GM23338 (cell line): ENCODE measurements at places on chromosomes 5 and 9.
A peak's percentile ranks its signal among the peaks of the same experiment; 100 is the strongest.

DNA sequence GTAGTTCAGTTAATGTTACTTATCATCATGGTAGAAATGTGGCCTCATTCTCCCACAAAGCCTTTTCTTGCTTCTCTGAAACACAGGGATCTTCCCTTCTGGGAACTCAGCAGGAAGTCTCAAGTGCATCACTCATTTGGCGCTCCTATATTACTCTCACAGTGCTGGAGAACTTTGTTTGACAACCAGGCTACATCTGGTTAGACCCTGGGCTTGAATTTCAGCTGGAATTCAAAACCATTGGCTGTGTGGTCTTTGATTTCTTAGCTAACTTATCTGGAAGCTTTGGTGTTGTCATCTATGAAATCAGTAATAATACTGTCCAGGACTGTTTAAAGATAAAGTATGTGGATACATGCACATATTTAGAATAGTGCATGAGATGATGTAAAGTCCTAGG lies 1777.1 kb downstream of the MAT2B start:
- DNase-seq, result no peak
- H3K36me3 ChIP-seq, result no peaks in the 10 kb centered on the region
- H3K4me1 ChIP-seq, result no peaks in the 10 kb centered on the region
- H3K4me3 ChIP-seq, result no peak overlapping the region

DNA sequence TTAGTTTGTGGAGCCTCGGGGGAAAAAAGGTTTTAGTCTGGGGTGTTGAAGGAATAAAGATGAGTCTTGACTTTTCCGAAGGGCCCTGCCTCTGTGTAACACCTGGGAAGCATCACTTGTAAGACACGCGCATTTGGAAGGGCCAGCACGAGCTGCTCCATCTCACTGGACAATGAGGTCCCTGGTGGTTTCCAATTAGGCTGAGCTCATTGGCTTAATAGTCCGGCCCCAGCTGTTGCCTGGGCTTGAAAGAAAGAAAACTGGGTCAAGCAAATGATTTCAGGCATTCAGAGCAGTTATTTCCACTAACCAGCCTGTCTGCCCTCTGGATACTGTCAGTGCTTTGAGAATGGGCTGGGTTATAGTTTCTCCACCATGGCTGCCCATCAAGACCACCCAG lies 64.5 kb downstream of the NSUN2 start:
- no peaks in the 10 kb centered on the region for H3K4me1 ChIP-seq
- H3K36me3 ChIP-seq, result no peaks in the 10 kb centered on the region
- no peak overlapping the region for H3K4me3 ChIP-seq
- H3K27ac ChIP-seq, result no peak overlapping the region
- no peak for DNase-seq
- no peaks in the 10 kb centered on the region for H3K27me3 ChIP-seq

DNA sequence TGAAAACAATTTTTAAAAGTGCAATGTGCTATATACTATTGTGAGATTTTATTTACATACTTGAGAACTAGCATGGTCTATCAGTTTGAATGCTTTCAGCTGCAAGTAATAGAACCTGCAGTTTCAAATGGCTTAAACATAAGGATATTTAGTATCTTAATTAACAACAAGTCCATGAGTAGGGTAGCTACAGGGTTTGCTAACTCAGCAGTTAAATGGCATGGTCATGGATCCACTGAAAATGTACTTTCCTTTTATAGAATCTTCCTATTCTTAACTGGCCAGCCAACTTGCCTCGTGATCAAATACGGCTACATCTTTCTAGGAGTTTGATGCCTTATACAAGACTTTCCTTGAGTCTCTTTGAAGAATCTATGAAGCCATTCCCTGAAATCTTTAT lies 452.8 kb upstream of the SEMA6A start:
- H3K4me3 ChIP-seq, result no peak overlapping the region
- no peaks in the 10 kb centered on the region for H3K27me3 ChIP-seq
- no peak for DNase-seq
- no peaks in the 10 kb centered on the region for H3K36me3 ChIP-seq
- no peaks in the 10 kb centered on the region for H3K4me1 ChIP-seq

DNA sequence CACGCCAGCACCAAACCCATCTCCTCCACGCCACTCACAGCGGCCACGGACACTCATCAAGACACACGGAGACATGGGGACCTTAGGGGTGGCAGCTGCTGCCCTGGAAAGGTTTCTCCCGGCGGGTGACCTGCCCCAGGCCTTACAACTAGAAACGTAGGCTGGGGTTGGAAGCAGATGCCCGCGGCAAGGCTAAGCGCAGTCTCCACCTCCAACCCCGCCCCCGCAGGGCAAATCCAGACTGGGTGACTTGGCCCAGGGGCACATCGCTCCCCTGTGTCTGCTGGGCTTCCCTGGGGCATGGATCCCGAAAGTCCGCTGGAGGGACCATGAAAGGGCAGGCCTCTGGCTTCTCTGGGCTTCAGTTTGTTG lies 12.0 kb upstream of the ASS1 start:
- peak; percentile 54 for DNase-seq
- H3K4me1 ChIP-seq, result no peaks in the 10 kb centered on the region
- peaks cover 29% of the 10 kb centered on the region for H3K27me3 ChIP-seq
- peak overlapping the region; percentile 64 for H3K4me3 ChIP-seq
- no peak overlapping the region for H3K27ac ChIP-seq

- no peaks in the 10 kb centered on the region for H3K36me3 ChIP-seq
- H3K27ac ChIP-seq, result no peak overlapping the region
- no peaks in the 10 kb centered on the region for H3K4me1 ChIP-seq
- H3K27me3 ChIP-seq, result no peaks in the 10 kb centered on the region
- no peak overlapping the region for H3K4me3 ChIP-seq
- DNase-seq, result peak; percentile 52
Measured at GRCh38 chr5:42767491-42768105, 11.0 kb downstream of the CCDC152 start.

- peak; percentile 8 for DNase-seq
- no peak overlapping the region for H3K4me3 ChIP-seq
- H3K27ac ChIP-seq, result no peak overlapping the region
- no peaks in the 10 kb centered on the region for H3K36me3 ChIP-seq
Measured at GRCh38 chr5:96146675-96147074, 185.0 kb upstream of the ELL2 start.
